Effector memory CD8-positive, alpha-beta T cell (primary cell): ENCODE measurements at places on chromosomes 4 and X.

GRCh38 chrX:6029014-6029413 is 199.7 kb downstream of the NLGN4X start:
- no peak for DNase-seq

DNA sequence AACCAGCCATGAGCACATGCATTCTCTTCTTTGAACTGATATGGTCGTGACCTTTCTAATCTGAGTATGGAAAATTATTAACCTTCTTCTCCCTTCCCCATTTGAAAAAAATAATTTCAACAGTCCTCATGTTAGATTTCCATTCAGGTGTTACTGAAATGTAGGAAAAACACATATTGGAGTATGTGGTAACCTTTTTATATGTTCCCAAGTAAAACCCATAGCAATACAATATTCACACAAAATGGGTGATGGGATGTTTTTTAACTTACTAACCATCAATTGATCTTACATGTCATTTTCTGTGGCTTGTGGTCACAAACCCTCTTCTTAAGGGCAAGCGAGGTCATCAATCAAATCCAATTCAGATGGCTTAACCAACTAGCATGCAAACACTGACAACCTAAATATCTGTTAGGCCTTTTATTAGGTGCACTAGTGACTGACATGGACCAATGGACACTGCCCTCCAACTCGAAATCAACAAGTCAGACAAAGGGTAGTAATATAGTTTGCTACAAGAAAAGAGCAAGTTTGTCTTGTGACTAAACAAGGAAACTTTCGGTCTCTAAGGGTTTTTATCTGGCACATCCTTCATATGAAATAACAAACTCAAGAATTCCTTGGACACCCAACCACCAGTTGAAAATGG is 74.3 kb downstream of the CAMK2D start:
- no peak for DNase-seq

DNA sequence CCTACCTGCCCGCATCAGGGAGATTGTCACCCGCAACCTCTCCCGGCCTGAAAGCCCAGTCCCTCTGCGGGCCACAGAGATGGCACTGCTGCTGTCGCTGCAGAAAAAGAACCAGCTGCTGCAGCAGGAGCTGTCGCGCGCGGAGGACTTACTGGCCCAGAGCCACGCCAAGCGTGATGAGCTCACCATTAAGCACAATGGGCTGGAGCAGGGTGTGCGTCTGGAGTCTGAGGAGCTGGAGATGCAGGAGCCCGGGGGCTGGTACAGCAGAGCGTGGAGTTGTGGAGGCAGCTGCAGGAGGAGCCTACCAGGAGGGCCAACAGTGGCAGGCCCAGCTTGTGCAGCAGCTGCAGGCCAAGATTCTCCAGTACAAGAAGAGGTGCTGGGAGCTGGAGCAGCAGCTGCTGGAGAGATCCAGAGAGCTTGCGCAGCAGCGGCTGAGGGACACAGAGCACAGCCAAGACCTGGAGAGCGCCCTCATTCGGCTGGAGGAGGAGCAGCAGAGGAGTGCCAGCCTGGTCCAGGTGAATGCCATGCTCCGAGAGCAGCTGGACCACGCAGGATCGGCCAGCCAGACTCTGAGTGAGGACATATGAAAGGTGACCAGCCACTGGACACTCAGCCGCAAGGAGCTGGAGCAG is 11.3 kb downstream of the SMIM10L2A start:
- DNase-seq = no peak

GRCh38 chrX:111411983-111412382 is at the start of gene DCX:
TSS of gene DCX (minus strand) at chrX:111412192. CDS start at chrX:111410398, 1,794 bp downstream.
- DNase-seq = no peak

GRCh38 chr4:26130173-26130572 is 190.6 kb upstream of the RBPJ start:
- DNase-seq = no peak

GRCh38 chr4:6071959-6072720 is 53.9 kb upstream of the C4orf50 start:
- DNase-seq = no peak

GRCh38 chrX:1493412-1493811 is 40.7 kb upstream of the ASMTL start:
- no peak for DNase-seq

DNA sequence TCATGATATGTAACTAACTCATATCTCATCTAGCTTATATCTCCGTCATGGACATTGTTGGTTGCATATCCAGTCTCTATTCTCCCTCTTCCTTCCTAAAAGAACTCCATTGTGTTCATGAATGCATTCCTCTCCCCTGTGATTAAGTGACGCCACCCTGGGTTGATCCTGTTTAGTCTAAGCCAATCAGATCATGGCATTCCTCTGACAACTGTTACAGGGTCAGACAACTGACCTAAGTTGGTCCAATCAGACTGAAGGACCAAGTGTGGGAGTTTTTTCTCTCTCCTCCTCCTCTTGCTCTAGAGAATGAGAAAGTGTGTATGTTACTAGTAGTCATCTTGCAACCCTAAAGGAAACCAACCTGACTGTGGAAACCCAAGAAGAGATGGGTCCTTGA is 3.6 kb downstream of the APOO start:
- DNase-seq = no peak

DNA sequence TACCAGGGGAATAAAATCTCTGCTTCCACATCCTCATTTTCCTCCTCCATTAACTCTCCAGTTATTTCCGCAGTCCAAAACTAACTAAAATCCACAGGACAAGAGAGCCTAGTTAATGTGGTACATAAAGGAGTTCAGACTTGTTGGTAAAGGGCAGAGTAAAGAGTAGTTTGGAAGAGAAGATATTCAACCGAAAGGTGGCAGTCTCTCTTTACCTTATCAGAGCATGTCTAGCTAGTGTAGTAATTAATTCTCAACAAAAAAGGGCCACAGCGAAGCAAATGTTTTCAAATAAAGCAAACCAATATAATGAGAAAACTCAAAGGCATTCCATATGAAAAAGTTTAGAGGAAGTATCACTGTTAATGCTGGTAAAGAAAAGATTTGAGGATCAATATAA is 286.5 kb downstream of the GLUD2 start:
- DNase-seq = no peak

DNA sequence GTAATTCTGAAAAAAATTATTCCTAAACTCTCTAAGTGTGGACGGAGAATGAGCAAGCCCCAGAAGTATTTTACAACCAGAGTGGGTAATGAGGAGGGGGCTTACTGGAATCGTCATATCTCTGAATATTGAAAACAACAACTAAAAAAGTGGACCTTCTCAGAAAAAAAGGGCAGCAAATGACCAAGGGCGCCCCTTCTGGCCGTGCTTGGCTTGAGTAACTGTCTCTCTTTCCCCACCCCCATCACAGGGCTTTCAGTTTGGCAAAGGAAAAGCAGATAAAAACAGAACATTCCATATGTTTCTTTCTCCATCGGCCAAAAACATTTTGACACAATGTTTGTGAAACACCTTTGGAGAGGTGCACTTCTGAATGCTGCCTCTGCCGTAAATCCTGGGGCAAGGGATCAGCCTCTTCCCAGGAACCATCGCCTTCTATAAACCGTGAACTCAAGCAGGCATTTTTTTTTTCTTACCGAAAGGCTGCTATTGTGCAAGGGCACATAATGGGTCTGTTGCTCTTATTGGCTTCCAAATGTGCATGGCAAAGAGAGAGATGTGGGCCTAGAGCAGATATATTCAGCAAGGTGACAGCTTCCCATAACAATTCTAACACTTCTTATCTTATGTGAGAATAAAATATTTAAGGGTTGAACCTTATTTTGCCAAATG is 115.4 kb downstream of the PARM1 start:
- no peak for DNase-seq

GRCh38 chr4:182975806-182976205 is 58.6 kb upstream of the DCTD start:
- no peak for DNase-seq

DNA sequence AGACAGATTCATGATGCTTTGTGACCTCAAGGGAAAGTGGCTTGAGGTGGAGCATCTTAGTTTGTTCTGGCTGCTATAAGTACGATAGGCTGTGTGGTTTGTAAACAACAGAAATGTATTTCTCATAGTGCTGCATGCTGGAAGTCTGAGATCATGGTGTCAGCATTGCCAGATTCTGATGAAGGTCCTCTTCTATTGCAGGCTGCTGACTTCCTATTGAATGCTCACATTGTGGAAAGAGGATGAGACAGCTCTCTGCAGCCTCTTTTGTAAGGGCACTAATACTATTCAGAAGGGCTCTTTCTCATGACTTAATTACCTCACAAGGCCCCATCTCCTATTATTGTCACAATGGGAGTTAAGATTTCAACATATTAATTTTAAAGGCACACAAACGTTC is 1674.0 kb upstream of the PCDH7 start:
- DNase-seq = no peak

DNA sequence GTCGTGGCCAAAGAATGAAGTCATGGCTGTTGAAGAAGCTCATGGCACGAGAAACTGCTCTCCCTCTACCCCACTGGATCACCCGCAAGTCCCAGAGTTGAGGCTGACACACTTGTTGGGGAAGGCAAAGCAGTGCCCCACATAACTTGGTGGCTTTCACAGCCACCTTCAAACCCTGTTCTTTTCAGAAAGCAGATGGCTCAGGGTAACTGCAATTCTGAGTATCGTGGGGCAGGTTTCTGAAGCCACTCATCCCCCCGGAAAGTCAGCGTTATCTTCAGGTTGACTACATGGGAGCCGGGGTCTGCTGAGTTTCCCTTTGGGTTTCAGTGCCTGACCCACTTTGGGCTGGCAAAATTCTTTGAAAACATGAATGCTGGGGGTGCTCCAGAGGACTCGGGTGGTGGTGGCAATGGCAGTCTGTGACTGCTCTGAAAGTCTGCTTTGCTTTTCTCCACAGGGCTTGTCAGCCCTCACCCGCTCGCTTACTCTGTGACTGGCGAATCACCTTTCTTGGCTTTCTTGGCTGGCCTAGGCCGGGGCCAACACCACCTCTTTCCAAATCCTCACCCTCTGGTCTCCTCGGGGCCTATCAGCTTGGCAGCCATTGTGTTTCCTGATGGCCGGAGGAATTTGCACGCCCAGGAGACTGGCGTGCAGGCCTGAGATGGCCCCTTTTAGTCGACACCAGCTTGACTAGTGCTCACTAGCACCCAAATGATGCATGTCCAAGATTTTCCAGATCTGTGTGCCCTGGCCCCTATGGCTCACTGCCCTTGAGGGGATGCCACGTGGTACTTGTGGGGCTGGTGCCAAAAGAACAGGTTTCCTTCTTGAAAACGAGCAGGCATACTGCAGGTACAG is 7.3 kb downstream of the PPP1R3F start:
- DNase-seq = no peak

- DNase-seq = no peak
These were observed 5.2 kb upstream of the ACTRT1 start for GRCh38 chrX:128057421-128057820.

DNA sequence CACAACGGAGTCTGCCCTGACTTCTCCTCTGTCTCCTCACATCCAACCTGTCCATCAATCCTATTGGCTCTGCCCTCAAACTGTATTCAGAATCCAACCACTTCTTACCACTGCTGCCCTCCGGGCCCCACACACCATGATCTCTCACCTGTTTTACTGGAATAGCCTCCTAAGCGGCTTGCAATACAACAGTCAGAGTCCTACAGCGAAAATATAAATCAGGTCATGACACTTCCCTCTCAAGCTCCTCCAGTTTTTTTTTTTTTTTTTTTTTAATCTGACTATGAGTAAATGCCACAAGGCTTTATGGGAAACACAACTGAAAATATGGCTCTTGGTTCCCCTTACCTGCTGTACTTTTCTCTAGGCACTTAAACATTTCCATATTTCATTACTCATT is 42.8 kb downstream of the SHISA3 start:
- no peak for DNase-seq

DNA sequence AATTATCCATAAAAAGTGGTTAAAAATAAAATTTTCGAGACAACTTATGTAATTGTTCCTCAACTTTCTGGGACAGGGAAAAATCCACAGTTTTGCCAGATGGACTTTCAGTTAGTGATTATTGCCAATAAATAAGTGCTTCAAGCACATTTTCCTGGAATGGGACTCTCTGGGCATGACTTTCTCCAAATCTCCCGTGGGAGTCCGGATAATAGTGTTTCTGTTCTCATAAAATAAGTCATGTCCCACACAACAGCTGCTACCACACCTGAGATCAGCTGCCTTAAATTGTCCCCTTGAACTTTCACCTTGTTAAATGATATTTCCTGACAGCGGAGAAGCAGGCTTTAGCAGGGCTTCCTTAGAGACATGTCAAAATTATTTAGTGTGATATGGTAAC is 133.4 kb upstream of the NAP1L5 start:
- no peak for DNase-seq

DNA sequence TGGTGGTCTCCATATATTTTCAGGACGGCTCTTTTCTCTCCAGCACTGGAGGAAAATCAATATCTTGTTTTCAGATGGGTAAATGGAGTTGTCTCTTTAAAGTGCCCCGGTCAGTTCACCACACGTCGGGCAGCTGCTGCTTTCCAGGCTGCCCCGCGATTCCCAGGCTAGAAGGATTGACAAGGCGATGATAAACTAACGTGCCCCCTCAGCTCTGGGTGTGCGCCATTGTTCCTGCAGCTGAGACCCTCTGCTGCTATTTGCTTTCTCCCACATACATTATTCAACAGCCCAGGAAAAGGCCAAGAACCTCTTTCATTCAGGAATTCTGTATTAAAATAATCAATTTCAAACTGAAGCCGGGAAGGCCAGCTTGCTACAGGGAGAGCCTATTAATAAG is 254.5 kb downstream of the SOX3 start:
- no peak for DNase-seq

DNA sequence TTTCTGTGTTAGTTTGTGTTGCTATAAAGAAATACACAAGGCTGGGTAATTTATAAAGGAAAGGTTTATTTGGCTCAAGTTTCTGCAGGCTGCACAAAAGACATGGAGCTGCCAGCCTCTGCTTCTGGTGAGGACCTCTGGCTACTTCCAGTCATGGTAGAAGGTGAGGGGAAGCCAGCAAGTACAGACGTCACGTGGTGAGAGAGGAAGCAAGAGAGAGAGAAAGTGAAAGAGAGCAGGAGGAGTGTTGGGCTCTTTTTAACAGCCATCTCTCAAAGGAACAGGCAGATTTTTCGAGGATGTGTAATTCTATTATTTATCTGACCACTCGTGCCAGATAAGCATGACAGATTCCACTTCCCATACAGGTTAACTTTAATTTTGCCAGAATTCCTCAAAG is 1199.1 kb downstream of the ADGRL3 start:
- no peak for DNase-seq

DNA sequence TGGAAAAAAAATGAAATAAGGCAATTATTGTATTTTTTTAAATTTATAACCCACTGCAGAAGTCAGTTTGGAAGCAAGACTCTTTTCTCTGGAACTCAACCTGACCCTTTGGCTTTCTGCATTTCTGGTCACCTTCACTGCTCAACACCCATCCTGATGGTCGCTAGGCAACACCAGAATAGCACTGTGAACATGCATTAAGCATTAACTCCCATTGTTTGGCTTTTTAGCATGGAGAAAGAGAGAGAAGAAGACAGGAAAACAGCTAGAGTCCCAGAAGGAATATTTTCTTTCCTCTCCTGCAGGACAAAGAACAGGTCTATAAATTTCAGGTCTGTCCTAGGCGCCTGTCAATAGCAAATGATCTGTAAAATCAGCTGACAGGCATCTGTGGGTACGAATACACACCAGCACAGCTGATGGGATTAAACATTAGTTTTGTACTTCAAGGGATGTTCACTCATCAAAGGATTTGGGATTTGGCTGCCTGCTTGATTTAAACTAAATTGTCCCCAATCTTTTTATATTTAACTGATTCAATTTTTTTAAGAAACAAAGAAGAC is 137.2 kb upstream of the ETNPPL start:
- DNase-seq = no peak
